ENCODE measurements at places on chromosomes 1 and 21.

- no peak for DNase-seq
Measured at GRCh38 chr1:240784776-240785175, 172.8 kb upstream of the GREM2 start.

GRCh38 chr1:228410671-228411070, 4.0 kb upstream of the TRIM11 start:
- DNase-seq: no peak

DNA sequence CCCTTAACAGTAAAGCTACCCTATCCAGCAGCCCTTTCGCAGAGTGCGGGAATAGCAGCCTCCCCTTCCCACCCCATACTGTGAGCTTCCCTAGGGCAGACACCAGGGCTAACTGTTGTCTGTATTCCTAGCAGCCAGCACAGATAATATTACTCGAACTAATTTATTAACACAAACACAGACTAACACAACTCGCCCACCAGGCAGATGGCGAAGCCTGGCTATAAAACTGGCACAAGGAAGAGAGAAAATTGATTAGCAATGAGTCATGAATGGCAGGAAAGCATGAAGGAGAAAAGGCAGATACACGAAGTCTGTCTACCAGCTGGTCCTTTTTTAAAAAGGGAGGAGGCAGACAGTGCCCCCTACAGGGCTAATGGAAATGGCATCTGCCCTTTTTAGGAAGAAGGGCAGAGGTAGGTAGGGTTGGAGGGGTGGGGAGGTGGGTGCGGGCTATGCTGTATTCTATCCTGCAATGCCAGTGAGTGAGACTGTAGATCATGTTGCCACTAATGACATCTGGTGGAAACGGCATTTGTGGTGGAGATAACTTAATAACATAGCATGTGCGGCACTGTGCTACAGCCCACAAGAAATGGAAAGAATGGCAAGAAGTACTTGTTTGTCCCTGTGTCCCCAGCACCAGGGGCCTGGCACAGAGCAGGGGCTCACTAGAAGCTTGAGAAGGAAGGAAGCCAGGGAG, 30.6 kb upstream of the CTPS1 start:
- DNase-seq: peak; percentile 57

DNA sequence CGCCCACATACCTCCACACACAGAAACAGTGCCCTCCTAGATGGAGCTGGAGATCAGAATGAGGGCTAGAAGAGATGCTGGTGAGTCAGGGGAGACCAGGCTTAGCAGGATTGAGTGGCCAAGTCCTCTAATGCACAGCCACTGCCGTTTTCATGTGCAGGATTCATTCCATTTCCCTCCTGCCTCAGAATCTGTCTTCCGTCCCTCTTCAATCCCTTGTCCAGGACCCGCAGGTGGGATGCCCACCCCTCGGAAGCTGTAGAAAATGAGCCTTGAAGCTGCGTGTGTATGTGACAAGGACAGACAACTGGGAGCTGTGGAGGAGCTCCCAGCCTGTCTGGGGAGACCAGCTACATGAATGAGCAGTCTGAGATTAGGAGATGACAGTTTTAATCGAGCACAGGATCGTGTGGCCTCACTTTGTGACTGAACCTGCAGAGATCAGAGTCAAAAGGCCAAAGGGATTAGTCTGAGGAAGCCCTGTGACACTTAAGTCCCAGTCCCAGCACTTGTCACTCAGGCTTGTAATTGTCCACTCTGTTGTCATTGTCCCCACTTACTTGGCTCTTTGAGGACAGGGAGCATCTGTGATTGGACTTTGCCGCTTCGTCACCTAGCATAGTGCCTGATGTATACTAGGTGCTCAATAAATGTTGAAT, 22.0 kb downstream of the LGR6 start:
- no peak for DNase-seq

Measured in activated naive CD4-positive, alpha-beta T cell treated with Interleukin-2 at 50 U/mL for 16 hours (primary cell).